ENCODE measurements at places on chromosomes 3 and 15. TPM values are rescaled to one million over a fixed set of nuclear protein-coding genes. Genes with fewer than 3 reads are reported as not detected.

Gene MYO1E
- 38.6 TPM for total RNA-seq

Gene FBN1
- total RNA-seq, result 189 TPM

Gene PLA2G4E
- not detected for total RNA-seq

Gene RHCG
- 0.79 TPM for total RNA-seq

Gene SOX14
- 0.39 TPM for total RNA-seq

Gene GLDN
- total RNA-seq, result 5.1 TPM

Gene SLC35G2
- 13.8 TPM for total RNA-seq

Gene POPDC2
- total RNA-seq, result 0.89 TPM

Gene ASB14
- 0.50 TPM for total RNA-seq

Gene NR1D2
- 70.9 TPM for total RNA-seq

Gene TBC1D23
- 82.1 TPM for total RNA-seq

Gene HTR3C
- not detected for total RNA-seq

Gene GHRL
- 0.39 TPM for total RNA-seq

Gene SCN5A
- 2.4 TPM for total RNA-seq

Gene LIPH
- 0.30 TPM for total RNA-seq

Gene SSR3
- total RNA-seq, result 106 TPM

Gene DZIP1L
- total RNA-seq, result 28.4 TPM

Gene TICRR
- total RNA-seq, result 3.3 TPM

Gene PLA2G4D
- 0.10 TPM for total RNA-seq

Gene SRGAP3
- 46.1 TPM for total RNA-seq

Gene ST8SIA2
- 9.0 TPM for total RNA-seq

Gene ITIH4
- 11.2 TPM for total RNA-seq

Gene GOLGA8A
- 47.3 TPM for total RNA-seq

Gene ST3GAL6
- total RNA-seq, result 14.2 TPM

Gene LRRC31
- 0.50 TPM for total RNA-seq

Gene CCDC33
- total RNA-seq, result 7.4 TPM

Gene CACNA1D
- 14.1 TPM for total RNA-seq

Gene XCR1
- not detected for total RNA-seq

Gene DNAH12
- total RNA-seq, result 2.8 TPM
